Activated CD4-positive, alpha-beta T cell treated with anti-CD3 and anti-CD28 coated beads for 1 hour (primary cell): ENCODE measurements at places on chromosomes 4 and X.

GRCh38 chrX:16089086-16089485 is 34.3 kb upstream of the GRPR start:
- no peak for DNase-seq

GRCh38 chrX:22999696-23000223 is at the start of gene DDX53:
TSS of gene DDX53 (plus strand) at chrX:22999960. CDS start at chrX:23000058, 98 bp downstream.
- DNase-seq, result no peak

DNA sequence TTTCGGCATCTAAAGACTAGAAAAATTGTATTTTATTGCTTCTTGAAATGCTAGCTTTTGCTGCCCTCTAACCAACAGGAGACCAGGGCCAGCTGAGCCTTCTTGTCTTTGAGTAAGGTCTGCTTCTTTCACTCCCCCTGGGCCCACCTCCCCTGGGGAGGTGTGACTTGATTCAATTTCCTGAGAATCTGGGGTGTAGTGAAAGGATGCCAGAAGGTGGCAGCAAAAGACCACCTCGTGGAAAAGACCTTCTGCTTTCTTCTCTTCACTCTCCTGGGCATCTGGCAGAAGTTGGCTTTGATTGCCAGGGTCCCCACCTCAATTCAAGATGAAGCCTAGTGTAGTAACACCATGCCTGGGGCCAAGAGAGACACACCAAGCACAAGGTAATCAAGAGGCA is 96.5 kb upstream of the MAOA start:
- DNase-seq, result no peak

GRCh38 chr4:35970366-35970960 is 273.9 kb downstream of the ARAP2 start:
- no peak for DNase-seq

DNA sequence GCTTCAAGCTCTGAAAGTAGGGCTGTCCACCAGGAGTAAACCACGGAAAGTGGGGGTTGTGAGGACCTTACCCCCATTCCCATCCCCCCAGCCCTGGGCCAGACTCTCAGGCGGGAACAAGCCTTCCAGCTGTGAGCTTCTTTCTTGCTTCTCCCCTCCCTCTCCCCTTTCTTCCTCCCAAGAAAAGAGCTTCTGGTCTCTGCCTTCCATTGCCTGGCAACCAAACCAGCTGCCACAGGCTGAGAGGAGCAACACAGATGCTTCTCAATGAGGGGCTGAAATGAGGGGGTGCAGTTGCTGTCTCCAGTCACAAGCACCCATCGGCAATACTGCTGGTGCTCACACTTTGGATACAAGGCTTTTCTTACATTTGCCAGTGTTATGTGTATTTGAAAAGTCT is 72.5 kb downstream of the SLC16A2 start:
- no peak for DNase-seq

GRCh38 chrX:151902813-151903591 is 9.7 kb upstream of the MAGEA4 start:
- DNase-seq, result no peak

- DNase-seq, result no peak
Measured at GRCh38 chrX:107764845-107765608, 10.6 kb downstream of the TSC22D3 start.

GRCh38 chr4:144647095-144647561 is 1.2 kb downstream of the HHIP start:
- no peak for DNase-seq

DNA sequence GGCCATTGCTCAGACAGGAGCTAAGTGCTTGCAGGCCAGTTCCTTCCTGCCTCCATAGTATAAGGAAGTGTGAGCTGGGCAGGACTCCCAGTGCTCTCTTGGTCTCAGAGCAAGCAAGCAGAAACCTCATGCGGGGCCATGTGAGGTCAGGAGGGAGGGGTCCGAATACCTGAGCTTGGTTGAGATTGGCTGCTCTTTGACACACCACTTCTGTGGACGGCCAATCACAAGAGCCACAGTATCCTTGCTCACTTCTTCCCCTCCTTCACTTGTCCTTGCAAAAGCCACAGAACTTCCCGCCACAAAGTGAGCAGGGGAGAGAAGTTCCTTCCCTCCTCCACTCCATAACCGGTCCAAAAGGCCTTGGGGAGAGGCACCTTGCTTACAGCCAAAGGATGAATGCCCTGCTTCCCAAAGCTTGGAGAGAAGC is 56.7 kb downstream of the PRPS1 start:
- no peak for DNase-seq

GRCh38 chr4:161936625-161937550 is 226.9 kb downstream of the FSTL5 start:
- DNase-seq, result no peak

DNA sequence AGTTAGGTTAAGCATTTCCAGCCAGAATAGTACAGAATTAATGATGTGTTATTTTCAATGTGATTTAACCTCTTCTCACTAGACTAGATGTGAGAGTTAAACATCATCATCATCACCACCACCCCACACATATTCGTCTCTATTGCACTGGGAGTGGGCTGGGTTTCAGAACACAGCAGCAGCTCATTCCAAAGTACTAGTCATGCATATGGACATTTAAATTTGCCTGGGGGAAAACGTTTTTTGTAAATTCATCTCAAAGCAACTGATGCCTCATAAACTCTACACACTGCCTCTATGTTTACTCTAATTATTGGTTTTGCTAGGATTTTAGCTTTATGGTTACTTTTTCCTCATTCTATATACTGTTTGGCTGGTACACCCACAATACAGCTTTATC is 509.1 kb downstream of the PPP4R3C start:
- no peak for DNase-seq

DNA sequence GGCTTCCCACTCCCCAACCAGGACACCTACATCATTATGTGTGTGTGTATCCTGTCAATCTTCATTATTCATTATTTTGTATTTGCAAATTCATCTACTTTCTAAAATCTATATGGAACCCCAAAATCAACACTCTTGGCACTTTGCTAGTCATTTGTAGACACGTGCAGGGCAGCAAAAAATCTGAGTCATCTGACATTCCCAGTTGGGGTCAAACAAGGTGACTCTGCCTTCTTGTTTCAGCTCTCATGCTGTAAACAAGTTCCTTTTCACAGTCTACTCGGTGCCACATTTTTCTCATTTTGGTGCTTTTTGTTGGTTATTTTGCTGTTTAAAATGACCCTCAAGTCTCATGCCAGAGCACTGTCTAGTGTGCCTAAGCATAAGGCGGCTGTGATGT is 5.9 kb downstream of the MRFAP1L1 start:
- DNase-seq, result no peak

DNA sequence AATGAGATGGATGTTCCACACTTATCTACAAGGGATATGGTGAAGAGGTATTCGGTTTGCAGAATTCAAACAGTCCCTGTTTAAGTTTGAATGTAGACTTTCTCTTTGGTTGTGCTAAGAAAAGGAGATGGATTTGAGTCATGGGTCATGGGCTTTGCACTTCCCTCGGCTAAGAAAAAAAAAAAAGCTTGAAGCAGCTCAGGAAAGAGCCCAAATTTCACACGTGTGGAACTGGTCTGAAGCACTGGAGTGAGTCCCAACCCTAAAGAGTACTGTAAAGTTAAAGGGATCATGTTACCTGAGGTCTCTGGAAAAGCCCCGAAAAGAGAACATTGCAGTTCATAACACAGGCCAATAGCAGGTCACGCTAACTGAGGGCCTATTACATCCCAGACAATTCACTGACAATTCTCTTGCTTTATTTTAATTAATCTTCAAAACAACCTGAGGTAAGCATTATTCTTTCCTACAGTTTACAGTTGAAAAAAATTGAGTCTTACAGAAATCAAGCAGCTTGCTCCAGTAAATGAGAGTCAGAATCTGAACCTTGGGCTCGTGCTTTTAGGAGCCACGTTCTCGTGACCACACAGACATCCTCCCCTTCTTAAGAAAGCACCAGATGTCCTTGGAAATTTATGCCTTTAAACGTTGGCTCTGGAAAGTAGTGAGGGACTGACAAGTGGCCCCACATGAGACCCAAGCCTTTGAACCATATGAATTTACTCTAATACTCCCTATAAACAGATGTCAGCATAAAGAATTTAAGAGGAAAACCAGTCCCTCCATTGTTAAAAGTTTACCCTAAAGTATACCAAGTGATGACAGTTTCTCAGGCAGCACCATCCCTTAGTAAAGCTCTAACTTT is 89.3 kb downstream of the MAD2L1 start:
- no peak for DNase-seq

DNA sequence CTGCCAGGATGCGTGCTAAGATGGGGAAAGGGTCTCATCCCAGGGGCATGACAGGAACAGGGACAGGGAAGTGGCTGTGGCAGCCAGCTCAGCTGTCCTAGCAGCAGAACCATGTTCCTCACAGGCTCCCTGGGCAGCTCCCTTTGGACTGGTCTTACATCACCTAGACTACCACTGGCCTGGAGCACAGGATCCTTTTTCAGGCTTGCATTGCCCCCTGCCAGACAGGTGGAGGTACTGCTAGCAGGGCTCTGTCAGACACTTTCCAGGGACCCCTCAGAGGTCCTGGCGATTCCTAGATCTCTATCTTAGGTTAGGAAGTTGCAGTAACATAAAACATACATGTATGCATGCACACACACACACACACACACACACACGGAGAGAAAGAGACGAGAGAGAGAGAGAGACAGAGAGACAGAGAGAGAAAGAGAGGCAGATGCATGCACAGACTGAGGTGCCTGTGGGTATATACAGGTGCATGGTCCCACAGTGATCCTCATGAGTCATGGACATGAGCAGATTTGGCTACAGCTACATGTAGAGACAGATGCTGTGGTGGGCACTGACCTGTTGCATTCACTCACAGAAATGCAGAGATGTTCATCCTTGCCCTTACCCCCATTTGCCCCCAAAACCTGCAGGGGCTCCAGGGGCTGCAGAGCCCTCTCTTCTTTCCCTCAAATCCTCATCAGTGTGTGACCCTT is 63.6 kb downstream of the STARD8 start:
- no peak for DNase-seq

DNA sequence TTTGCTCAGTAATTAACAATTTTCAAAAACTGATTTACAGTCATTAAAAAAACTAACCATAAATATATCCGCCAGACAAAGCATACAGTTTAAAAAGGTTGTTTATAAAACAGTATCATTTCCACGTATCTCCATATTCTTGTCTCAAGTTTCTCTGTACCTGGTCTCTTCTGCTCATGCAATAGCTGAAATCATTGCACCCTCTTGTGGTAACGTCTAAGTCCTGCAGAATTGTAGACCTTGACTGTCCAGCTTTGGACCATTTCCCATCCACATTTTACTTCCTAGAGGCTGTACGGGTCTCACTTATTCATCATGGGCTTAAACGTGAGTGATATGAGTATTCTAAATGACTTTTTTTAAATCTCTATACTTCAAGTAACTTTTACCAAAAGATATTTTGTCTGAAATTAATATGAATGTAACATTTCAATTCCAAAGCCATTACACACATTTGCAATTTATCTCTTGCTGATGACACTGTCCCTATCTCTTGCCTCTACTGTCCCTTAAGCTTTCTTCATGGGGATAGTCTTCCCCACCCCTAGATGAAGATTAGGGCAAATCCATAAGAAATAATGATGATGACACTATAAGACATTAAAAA is 118.5 kb downstream of the BTC start:
- DNase-seq, result no peak

DNA sequence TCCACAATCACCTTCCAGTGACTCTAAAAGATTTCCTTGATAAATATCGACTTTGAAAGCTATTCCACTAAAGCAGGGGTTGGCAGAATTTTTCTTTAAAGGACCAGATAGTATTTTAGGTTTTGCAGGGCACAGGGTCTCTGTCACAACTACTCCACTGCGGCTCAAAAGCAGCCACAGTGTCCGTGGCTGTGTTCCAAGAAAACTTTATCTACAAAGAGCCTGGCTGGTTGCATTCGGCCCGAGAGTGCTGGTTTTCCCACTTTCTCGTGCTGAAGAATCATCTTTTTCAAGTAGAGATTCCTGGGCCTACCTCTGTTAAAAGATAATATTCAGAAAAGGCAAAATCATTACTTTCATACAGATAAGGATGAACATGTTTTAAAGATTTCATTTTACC is 55.6 kb downstream of the TSPAN7 start:
- no peak for DNase-seq
